ENCODE measurements at places on chromosomes 4 and X.

GRCh38 chrX:24702362-24703184 lies 8.9 kb downstream of the POLA1 start:
- DNase-seq = no peak

GRCh38 chr4:126890383-126890782 lies 742.4 kb upstream of the INTU start:
- no peak for DNase-seq

DNA sequence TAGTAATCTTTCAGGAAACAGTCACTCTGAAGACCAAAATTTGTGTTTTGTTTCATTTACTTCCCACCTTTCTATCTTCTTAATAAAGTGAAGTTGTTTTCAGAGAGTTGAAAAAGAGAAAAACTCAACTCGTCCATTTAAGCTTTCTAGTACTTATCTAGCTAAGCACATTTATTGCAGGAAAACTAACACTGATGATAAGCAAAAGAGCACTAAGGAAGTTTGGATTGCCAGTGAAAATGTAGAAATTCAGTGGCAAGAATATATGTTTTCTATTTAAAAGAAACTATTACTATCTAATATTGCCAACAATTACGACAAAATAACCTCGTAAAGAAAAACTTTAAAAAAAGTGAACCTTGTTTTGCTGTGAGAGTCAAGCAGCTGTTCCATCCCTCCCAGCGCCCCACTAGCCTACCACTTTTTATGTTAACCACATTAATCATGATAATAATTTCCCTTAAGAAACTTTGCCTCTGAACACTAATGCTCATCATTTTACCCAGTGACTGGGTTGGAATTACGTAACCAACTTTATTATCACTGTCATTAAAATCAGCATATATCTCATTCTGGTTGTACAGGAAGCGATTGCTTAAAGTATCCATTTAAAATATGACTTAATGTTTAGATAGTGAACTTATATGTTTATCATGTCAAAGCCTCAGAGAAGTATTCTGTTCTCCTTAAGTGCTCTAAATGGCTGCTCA lies 24.8 kb downstream of the SPRY1 start:
- no peak for DNase-seq

- no peak for DNase-seq
Measured at GRCh38 chr4:80897537-80898303, 132.8 kb upstream of the BMP3 start.
